ENCODE measurements at places on chromosomes 1 and 21.

DNA sequence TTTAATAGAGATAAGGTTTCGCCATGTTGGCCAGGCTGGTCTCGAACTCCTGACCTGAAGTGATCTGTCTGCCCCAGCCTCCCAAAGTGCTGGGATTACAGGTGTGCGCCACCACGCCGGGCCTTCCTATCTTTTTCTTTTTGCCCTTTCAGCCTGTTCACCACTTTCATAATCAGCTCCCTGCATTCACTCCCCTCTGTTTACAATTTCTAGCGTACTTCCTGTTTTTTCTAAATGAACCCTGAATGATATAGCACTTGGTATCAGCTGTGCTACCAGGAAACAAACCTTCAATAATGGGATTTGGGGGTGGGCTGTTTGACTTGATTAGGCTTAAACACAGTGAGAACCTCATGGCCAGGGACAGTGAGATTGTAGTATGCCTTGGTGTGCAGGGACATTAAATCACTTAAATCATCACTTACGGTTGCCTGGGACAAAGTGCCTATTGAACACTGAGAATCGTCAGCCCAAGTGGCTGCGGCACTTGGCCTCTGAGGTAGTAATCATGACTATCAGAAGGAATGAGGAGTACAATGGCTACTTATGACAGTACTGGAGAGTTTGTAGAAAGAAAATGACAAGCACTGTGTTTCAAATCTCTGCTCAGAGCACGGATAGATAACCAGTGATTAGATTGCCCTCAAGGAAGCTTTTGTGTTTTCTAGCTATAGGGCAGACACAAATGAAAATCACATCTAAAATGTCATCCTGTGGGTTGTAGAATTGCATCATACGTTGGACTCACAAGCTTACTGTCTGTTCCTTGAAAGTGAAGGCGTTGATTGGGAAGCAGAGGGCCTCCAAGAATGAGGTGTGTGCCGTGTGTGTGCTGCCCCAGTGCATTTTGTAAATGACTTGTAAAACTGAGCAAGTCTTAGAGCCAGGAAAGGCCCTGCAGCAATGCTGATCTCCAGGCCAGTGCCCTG, 661.8 kb downstream of the MATN1 start:
- no peak for DNase-seq

DNA sequence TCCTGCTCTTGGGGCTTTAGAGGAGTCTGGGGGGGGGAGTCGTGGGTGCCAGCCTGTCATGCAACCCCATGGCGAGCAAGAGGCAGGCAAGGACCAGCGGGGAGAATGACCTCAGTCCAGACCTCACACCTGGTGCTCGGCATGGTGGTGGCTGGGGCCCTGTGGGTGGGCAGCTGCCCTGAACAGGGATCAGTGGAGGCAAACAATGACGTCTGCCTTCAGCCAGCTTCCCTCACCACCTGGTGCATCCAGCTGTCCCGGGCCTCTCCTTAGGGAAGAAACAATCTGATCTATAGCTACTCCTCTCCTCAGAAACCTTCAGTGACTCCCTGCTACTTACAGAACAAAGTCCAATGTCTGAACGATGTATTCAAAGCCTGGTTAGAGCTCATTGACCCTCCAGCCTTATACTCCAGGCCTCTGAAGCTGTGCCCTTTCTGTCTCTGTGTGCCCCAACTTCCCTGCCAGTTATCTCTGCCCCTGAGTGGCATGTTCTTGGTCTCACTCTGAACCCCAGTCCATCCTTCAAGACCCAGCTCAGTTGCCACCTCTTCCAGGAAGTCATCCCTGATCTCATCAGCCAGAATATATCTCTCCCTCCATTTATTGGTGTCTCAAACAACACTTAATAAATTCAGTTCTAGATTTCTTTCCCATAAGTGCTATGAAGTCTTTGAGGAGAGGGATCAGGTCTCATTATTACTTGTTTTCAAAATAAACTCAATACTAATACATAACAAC, 6.6 kb downstream of the PADI2 start:
- no peak for DNase-seq

- no peak for DNase-seq
These were observed 110.7 kb downstream of the ETS2 start for GRCh38 chr21:38916214-38916964.

GRCh38 chr1:246319083-246319714, 187.9 kb downstream of the SMYD3 start:
- DNase-seq, result no peak

DNA sequence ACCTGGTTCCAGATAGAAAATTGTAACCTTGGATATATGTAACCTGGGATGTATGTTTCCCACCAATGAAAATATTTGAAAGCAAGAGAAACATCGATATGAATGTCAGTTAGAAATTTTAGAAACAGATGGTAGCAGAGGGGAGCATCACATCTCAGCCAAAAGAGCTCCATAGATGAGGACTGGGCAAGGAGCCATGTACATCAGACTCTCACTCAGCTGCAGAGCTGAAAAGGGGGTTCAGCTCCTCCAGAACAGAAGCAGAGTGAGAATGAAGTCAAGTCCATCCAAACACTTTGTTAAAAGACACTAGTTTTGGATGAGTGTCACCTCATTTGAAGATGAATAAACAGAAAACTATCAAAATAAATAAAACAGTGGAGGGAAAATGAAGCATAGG, 202.4 kb downstream of the HMCN1 start:
- no peak for DNase-seq

GRCh38 chr1:14742181-14742980, 143.9 kb downstream of the KAZN start:
- DNase-seq, result peak; percentile 95
